ENCODE measurements at places on chromosomes 4 and X.

- peak; percentile 68 for DNase-seq
These were observed 9.6 kb upstream of the SLAIN2 start for GRCh38 chr4:48331577-48332330.

DNA sequence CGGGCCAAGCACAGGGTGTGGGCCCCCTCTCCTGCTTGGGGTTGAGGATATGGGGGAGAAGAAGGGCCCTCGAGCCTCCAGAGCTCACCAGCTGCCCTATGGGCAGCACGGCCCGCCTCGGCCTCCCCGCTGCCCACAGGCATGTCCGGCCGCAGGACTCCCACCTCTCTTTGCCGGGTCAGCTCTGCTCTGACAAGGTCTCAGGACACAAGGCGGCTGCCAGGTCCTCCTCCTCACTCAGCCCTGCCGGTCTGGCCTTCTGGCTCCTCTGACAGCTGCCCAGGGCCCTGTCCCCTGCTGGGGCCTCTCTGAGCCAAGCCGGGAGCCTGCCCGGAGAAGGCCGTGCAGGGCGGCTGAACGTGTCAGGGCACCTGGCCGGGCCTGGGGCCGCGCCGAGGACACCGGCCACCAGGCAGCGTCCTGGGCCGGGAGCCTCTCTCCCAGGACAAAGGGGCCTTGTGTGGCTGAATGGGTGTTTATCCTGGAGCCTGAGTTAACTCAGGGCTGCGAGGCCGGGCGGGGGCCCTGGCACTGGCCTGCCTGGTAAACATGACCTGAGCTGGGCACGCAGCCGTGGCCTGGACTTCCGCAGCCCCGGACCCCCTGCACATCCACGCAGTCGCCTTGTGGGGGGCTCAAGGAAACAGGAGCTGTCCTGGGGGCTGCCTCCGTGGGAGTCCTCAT is 25.7 kb downstream of the TACC3 start:
- no peak for DNase-seq

- no peak for DNase-seq
These were observed 98.8 kb downstream of the NPNT start for GRCh38 chr4:105994061-105994460.

DNA sequence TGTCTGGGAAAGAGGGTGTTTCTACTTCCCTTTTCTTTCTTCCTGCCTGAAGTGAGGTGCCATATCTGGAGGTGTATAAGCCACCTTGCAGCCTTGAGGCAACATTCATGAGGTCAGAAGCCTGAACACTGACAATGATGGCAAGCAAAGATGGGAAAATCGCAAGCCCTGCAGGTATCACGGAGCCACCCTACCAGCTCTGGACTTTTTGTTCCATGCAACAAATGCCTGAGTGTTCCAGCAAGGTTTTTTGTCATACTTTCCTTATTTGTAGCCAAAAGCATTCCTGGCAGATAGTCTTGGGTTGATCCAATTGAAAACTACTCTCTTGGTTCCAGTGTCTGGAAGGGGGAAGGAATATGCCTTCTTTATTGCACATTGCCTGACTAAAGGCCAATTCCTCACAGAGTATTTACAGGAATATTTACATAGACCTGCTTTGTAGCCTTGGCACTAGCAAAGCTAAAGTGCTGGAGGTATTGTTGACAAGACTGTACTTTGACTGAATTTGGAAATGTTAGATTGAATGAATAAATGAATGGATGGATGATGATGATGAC is 14.4 kb upstream of the SOD3 start:
- no peak for DNase-seq

DNA sequence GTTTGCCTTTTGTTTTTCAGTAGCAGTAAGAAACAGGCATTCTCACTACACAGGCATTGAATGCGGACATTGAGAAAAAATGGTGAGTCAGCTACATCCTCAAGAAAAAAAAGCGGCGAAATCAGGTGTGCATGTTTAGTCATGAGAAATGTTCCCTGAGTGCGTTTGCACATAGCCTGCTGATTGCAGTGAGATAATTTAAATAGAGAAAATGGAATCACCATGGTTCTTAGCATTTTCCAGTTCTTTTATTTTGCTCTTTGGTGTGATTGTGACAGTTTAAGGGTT is 54.1 kb upstream of the CLDN34 start:
- DNase-seq, result peak; percentile 46

DNA sequence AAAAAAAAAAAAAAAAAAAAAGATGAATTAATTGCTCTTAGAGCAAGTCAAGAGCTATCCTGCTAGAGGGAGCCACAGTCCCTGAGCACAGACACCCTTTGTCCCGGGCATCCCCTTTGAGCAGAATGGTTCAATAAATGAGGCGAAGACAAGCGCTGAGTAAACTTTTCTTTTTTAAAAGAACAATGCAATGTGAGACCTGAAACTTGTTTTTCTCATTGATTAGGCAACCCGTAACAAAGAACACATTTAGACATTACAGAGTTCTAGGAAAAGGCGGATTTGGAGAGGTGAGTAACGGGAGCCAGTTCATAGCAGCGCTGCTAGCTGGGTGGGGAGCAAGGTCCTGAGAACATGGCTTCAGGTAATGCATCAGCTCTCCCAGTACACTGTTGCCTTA is 46.1 kb downstream of the GRK4 start:
- DNase-seq, result no peak

DNA sequence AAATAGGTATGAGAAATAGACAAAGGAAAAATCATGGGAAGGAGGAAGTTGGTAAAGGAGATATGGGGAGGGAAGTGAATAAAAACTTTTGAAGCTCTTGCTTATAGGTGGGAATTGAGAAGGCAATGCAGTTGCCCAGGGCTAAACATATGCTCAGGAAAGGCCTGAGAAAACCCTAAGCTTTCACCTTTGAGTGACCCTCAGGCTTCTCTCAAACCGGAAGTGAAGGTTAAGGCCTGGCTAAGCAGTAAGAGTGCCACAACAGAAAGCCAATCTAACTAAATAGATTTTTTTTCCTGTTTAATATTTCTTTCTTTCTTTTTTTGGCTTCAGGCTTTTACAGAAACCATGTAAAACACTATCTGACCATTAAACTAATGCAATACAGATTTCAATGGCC is 69.5 kb upstream of the GABRA3 start:
- no peak for DNase-seq

- DNase-seq, result no peak
These were observed 5.7 kb downstream of the SMIM20 start for GRCh38 chr4:25919676-25920075.

DNA sequence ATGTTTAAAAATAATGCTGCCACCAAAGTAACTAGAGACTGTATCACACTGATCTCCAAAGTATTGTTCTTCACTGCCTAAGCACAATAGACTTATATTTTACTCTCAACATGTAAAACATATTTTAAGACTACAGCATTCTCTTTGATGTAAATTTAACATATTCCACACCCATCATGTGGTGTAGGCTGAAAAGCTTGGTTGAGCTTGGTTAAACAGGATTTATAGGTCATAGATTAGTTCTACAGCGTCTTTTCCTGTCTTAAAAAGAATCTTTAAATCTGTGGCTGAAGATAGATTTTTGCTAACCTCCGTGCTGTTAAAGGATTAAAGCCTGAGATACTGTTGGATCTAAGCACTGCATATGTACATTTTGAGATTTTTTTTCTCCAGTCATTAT is 379.9 kb downstream of the SH2D1A start:
- DNase-seq, result no peak

DNA sequence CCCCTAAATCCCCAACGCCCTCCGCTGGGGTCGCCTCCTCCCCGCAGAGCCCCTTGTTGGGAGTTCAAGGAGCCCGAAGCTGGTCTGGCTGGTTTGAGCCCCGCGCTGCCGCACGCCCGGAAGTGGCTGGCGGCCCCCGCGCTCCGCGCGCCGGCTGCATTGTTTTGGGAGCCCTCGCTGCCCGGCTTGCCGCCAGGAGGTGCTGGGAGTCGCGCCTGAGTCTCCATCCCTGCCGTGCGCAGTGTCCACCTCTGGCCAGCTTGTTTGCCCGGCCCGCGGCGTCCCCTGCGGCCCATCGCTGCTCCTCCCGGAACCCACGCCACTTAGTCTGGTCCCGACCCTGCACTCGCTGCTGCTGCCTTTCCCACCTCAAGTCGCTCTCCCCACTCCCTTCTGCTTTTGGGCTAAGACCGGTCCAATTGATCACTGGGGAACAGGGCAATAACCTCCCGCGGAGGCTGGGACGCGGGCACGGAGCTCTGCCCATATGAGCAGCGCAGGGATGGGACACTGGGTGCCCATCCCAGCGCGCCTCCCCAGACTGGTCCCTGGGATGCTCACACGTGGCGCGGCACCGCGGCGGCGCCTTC is 2.2 kb upstream of the SFRP2 start:
- peak; percentile 46 for DNase-seq

Data from Daoy (cell line).